ENCODE measurements at places on chromosomes 3 and 15.

- no peak for DNase-seq
Measured at GRCh38 chr3:169667166-169668071, 3.9 kb upstream of the MECOM start.

DNA sequence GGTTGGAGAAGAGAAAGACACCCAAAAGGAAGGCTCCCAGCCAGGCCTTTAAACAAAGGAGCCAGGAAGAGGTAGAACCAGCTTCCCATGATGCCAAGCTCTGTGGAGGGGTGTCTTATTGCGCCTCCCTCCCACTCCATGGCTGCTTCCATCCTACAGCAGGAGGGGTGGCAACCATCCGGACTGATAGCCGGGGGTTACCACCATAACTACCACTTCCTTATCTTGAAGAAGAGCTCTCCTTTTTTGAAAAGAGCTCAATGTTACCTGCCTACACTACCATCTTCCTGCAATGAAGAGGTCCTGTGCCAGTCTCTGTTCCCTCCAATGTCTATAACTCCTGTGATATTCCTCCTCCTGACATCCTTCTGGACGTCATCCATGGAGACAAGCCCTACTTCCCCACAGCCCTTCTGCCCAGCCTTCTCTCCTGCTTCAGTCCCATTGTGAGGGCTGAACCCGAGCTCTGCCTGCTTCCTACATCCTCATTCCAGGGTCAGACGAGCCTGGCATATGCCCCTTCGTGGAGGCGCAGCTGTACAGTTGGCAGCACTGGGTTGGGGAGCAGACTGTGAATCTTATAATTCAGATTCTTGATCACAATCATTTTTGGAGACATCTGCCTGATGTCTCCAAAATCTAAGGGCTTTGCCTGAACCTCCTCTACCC, 8.5 kb downstream of the CCDC9B start:
- no peak for DNase-seq

- DNase-seq = no peak
Measured at GRCh38 chr3:124277144-124277890, 285.4 kb upstream of the ROPN1 start.

DNA sequence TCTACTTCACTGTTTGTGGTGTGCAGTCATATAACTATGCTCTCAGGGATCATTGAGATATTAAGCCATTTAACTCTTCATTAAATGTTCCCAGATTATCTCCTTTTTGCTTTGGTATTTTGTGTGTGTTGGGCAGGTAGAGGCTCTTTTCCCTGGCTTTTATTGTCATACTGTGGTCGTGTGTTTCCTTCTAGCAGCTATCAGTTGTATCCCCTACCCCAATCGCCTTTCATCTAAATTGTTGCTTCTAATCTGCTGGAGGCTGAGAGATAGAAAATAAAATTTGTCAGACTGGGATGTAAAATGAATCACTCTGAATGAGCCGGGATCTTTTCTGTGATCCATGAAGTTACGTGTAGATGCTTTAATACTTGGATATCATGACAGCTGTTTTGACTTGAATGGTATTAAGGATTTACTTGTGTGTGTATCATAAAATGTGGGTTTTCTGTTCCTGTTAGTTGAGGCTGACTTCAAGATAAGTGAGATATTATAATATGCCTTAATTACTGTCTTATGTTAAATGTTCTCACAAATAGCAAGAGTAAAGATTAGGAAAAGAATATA, 9.2 kb downstream of the NFKBIZ start:
- no peak for DNase-seq

GRCh38 chr3:71582036-71582611, 1.4 kb downstream of the FOXP1 start:
- peak; percentile 32 for DNase-seq

- DNase-seq = peak; percentile 44
Measured at GRCh38 chr15:75061272-75061671, 37.9 kb downstream of the PPCDC start.

GRCh38 chr15:57057134-57057930, 138.9 kb downstream of the TCF12 start:
- DNase-seq = no peak

DNA sequence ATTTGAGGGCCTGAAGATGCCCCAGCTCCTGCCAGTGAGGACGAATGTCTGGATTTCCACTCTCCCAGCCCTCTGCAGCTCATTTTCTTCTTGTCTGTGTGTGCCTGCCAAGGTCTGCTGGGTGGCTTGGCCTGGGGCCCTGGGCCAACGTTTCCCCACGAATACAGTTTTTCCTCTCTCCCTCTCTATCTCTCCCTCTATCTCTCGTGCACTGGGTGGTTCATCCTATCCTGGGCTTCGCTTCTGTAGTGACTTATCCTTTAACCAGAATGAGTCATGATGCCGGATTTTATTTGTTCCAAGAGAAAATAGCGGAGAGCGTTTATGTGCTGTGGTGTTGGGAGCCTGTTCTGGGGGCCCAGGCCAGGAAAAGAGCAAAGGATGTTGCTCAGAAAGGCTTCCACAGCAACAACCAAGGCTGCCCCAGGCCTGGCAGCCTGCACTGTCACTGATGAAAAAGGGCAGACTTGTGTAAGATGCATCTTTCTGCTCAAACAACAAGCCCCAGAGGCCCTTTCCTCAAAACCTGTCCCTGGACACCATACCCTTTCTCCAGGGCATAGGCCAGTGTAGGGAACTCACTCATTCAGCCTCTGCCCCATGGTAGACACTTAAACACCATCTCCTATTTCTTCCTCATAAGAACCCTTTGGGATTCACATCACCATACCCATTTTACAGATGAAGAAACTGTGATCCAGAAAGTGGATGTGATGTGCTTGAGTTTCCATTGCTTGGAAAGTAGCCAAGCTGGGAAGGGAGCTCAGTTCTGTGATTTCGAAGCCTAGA, 47.3 kb downstream of the ITGA11 start:
- DNase-seq = no peak

GRCh38 chr3:42961633-42962032, 17.5 kb upstream of the GASK1A start:
- peak; percentile 57 for DNase-seq
